ENCODE measurements at places on chromosomes 5 and 9.

GRCh38 chr5:122547219-122547618 lies 227.7 kb upstream of the SNX2 start:
- DNase-seq: no peak

DNA sequence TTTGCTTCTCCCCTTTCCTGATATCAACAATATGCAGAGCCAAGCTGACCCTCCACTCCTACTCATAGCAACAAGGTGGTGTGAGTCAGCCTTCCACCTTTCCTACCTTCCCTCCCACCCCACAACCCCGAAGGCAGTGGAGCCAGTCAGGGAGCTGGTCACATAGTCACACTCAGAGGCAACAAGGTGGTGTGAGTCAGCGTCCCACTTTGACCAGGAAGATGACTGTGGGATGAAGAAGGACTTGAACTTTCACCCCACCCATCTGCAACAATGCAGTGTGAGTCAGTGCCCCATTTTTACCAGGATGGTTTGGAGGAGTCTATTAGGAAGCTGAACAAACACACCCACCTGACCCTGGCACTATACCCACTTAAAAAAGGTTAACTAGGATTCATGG lies 30.1 kb upstream of the ZNF782 start:
- DNase-seq: no peak

DNA sequence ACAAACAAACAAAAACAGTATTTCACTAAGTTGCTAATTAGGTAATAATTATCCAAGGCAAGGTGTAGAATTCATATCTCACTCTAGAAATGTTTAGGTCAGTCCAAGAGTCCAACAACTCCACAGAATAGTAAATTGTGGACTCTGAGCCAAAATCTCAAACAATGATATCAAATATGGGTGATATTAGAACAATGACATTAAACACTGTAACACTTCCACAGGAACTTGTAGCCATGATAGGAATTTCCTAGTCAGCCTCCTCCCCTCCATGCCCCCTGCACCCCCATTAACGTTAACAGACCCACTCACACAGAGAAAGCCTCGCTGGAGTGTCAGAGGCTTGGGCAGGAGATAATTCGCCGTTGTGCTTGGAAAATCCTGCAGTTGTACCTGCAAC lies 305.0 kb upstream of the PIK3R1 start:
- no peak for DNase-seq

DNA sequence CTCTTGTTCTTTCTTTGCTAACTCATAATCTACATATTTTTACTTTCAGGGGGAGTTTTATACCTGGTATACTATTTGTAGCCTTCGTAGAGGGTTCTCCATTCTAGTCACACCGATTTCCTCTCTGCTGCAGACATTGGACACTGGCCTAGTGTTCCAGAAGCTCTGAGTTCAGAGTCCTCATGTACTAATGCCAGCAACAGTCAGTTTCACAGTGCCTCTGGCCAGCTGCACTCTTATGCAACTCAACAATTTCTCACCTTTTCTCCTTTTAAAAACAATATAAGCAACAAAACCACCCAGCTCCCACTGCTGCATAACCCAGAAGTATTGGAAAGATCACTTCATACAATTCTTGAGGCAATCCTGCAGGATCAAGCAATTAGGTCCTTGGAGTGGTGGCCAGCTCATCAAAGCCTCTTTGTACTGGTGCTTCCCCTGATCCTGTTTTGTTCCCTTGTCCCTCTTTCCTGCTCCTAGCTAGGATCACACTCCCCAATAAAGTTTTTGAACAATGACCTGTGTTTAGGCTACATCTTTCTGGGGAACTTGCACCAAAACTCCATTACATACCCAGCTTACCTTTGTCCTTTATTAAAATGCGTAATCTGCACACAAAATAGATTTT lies 98.1 kb upstream of the TUT7 start:
- DNase-seq: no peak

DNA sequence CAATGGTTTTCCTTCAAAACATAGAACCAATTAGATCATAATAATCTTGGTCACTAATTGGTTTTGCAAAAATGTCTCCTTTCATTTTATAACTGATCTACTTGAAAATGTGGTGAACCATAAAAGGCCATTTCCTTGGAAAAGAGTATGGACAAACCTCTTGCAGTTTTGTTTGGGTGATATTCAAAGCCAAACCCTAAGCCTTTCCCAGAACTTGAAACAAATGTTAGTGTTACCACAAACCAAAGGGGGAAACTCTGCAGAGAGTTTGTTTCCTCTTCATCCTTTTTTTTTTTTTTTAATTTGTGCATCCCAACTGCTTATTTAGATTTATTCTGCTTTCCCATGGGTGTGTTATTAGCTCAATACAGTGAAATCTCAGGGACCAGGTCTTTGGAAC lies 204.4 kb upstream of the ADAMTSL1 start:
- no peak for DNase-seq

GRCh38 chr5:9189681-9190080 lies 356.2 kb downstream of the SEMA5A start:
- no peak for DNase-seq

DNA sequence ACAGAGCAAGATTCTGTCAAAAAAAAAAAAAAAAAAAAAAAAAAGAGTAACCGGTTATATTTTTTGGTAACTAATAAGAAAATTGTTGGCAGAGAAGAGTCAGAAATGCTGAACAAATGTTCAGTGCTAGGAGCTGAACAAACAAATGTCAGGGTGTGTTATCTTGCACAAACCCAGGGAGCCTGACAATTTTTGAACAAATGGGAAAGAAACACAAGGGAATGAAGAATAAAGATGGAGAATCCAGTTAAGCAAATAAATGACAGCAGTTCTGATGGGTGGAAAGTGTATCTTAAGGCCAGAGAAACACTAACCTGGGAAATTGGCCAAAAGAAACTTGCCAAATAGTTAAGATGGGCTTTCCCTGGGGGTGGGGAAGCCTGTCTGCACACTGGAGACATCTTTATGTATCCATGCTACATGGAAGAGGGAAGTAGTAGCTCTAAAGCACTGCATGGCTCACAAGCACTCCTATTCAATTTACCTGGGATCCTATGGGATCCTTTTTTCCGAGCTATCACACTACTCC lies 23.7 kb downstream of the KLHL3 start:
- no peak for DNase-seq

DNA sequence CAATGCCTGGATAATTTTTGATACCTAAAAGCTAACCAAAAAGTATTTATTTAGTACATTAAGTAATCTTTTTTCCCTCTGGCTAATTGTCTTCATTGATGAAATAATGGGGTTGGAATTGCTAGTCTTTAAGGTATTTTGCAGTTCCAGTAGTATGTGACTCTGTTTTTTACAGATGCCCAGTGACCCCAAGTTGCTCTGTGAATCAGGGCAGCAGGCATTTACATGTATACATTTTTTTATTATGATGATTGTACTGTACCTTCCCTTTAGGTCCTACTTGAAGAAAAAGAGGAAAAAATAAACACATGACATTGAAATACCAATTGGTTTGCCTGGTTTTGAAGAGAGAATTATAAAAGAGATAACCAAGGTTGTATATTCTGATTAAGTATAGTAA lies 385.5 kb downstream of the ADGRV1 start:
- no peak for DNase-seq

GRCh38 chr5:93677359-93677891 lies 64.0 kb downstream of the POU5F2 start:
- DNase-seq: peak; percentile 53

DNA sequence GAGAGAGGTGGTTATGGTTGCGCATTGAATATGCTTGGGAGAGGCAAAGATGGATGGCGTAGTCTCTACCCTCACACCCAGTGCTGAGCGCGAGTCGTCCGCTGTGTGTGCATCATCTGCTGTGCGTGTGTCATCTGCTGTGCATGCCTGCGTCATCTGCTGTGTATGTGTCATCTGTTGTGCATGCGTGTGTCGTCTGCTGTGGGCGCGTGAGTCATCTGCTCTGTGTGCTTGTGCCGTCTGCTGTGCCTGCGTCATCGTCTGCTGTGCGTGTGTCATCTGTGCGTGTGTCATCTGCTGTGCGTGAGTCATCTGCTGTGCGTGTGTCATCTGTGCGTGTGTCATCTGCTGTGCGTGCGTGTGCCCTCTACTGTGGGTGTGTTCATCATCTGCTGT lies 68.0 kb upstream of the IRX4 start:
- DNase-seq: no peak

DNA sequence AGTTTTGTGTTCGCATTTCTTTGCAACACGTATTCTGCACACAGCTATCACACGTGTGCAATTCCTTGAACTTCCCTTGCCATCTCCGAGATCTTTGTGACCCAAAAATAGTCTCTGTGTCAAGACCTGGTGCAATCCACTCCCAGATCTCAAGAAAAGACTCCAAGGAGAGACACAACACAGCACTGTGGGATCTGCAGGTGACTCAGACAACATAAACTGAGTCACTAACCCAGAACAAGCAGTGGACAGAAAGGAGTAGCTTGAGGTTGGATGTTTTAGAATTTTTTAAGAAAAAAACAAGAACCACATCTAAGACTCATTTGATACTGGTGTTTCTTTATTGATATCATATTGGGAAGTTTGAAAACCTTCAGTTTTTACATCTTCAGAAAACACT lies 396.9 kb downstream of the AGTPBP1 start:
- DNase-seq: no peak

- DNase-seq: no peak
These were observed 129.4 kb downstream of the EDIL3 start for GRCh38 chr5:84255315-84255714.

DNA sequence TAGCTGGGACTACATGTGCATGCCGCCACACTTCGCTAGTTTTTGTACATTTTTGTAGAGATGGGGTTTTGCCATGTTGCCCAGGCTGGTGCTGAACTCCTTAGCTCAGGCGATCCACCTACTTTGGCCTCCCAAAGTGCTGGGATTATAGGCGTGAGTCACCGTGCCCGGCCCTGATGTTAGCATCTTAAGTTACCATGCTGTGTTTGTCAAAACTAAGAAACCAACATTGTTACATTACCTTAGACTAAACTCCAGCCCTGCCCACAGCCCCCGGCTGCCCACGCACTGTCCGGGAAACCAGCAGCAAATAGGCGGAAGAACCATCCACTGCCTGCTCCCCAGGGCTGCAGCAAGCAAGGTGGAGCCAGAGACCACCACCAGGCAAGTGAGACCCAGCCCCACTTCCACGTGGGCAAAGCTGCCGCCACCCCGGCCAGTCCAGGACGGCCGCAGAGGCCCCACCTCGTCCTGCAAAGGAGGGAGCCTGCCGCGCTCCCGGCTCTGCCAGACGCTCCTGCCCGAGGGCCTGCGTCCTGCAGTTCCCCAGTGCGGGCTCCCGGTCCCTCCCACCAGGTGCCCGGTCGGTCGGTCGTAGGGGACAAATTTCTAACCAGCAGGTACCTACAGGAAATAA lies 35.7 kb upstream of the TXN start:
- DNase-seq: no peak

- DNase-seq: peak; percentile 55
These were observed 103.1 kb upstream of the CLINT1 start for GRCh38 chr5:157961896-157962590.

DNA sequence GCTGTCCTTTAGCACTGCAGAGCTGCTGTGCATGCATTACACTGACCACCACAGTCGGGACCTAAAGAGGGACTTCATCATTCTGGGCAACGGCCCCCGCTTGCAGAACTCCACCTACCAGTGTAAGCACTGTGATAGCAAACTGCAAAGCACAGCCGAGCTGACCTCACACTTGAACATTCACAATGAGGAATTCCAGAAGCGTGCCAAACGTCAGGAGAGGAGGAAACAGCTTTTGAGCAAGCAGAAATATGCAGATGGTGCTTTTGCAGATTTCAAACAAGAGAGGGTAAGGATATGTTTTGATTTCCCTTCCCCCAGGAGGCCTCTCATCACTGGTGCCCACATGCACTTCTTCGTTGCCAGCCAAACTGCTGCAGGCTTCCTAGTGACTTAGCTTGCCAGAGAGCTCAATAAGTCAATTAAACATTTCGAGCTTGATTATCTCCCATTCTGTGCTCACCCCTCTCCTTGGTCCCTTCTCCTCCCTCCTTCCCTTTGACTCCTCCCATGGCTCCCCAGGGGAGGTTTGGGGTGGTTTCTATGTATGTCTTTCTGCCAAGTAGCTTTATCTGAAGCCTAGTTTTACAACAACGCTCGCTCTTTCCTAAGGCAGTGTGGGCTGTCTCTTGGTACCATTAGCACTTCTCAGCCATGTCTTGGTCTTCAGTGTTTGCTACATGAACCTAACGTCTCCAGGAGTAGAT lies 66.7 kb downstream of the ZNF462 start:
- no peak for DNase-seq

DNA sequence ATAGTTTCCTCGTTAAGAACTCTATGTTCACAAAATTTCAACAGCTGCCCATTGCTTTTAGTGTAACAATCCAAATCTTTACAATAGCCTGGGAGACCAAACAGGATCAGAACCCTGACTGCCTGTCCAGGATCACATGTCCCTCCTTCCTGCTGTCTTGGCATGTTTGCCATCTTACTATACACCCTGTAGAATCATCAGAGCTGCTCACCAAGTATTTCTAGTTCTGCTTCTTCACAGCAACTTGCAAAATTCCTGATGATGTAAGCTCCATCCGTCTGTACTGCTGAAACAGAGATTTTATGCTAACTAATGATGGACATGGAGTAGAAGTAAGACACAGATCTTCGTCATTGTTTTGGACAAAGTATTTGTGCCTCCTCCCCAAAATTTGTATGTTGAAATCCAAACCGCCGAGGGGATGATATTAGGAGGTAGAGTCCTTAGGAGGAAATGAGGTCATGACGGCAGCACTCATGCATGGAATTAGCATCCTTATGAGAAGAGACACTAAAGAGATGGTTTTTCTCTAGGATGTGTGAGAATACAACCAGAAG lies 464.9 kb upstream of the BRINP1 start:
- no peak for DNase-seq

DNA sequence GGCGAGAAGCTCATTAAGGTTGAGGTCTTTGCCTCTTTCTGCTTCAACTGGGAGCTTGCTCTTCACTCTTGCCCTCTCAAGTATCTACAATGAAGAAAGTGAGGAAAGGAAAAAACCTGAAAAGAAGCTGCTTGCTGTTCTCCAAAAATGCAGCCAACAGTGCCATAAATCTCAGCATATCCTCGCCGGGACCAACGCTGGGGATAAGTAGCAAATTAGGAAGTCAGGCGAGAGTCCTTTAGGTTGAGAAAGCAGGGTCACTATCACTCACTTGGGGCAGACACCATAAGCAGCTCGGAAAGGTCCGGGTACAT lies 399 bp downstream of the NUP155 start:
- DNase-seq: no peak

- DNase-seq: no peak
These were observed 46.6 kb downstream of the ANGPTL2 start for GRCh38 chr9:127075624-127076372.

DNA sequence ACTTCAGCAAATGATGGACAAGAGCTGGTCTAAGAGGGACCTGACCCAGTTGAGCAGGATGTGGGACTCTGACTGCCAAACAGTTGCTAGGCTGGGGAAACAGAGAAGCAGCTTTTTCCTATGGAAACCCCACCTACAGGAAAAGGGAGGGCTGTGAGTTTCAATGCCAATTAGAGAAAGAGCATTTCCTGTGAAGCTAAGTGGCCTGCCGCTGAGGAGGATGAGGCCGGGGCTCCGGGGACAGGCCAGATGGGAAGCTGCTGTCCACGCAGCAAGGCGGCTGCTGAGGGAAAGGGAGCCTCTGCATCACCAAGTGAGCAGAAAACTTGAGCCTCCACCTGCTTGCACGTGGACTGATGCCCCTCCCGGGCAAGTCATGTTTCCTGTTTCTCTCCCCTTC lies at the start of gene PCDH12:
PCDH12 (minus strand) TSS at position 90 of the 400 bp plus-strand sequence. CDS start 351 bp downstream, outside the sequence.
- no peak for DNase-seq
